ENCODE measurements at places on chromosomes 7 and 10. TPM values are rescaled to one million over a fixed set of nuclear protein-coding genes. Genes with fewer than 3 reads are reported as not detected.

- peak; percentile 37 for DNase-seq
Observed at GRCh38 chr7:106260136-106260561, 24.6 kb downstream of the NAMPT start.

DNA sequence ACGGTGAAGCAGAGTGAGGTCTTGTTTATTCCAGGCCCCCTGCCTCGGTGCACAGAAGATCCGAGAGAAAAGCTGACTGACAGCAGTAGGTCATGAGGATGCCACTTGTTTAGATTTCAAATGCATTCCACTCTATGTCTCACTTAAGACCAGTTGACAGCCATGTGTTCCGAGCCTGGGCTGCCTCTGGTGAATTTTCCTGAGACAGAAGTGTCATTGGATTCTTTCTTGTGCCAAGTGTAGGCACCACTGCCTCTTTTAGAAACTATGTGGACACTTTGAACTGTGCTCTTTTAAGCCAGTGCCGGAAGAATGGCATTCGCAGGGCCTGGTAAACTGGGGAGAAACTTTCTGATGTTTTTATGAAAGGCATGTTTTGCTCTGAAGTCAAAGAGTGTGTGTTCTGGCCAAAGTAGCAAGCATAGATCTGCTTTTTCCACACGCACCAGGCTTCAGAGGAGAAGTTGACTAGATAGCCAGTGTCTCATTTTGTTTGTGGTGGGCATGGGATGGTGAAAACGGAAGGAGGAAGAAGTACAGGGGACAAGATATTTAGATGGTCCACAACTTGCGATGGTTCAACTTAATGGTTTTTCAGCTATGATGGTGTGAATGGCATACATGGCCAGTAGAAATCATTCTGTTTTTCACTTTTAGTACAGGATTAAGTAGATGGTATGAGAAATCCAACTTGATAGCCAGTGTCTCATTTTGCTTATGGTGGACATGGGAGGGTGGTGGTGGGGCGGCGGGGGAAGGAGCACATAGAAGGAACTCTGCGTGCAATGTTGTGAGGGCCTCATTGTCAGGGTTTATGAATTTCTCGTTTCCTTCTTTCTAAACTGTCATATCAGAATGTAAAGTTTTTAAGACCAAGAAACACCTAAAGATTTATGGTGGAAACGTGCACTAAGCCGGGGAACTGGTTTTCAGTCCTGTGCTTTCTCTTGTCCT is 41.5 kb downstream of the CYP17A1 start:
- DNase-seq = peak; percentile 70

CALHM3 gene
- total RNA-seq = not detected

ADAP1 gene
- 1.6 TPM for total RNA-seq

DNA sequence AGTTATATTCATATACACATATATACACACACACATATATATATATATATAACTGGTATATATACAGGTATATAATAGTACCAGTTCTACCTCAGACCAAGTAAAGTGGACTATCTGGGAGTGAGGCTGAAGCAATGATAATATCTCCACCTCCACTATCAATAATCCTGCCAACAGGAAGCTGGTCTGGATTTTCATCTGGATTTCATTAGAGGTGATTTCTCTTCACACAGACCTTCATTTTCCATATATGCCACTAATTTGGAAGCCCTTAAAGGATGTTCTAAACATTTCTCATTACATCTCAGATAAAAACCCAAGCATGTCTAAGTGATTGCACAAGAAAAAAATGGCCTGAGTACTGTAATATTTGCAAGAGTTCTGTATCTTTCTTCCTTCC is 1.7 kb upstream of the SLC35B4 start:
- DNase-seq = no peak

RBP4 gene
- 0.42 TPM for total RNA-seq

NUDT13 gene
- total RNA-seq = 4.6 TPM

- DNase-seq = peak; percentile 41
Observed at GRCh38 chr10:49539320-49539885, 482 bp upstream of the ERCC6 start.

DNA sequence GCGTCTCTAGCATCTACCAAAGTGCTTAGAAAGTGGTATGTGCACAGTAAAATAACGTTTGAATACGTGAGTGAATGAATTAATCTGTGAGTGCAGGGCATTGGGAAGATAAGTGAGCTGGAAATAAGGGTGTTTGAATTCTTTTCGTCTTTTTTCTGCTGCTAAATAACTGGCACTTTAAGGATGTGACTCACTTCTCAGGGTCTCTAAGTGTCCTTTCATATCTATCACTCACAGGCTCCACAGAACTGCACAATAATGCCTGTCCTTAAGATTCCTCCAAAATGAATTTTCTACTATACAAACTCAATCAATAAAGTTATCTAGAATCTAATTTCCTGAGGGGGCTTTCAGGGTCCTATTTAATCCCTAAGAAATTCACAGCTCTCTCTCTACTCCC is 3.2 kb upstream of the DGKB start:
- DNase-seq = no peak

GRCh38 chr7:142942746-142943145 is 3.5 kb downstream of the LLCFC1 start:
- DNase-seq = no peak

DNA sequence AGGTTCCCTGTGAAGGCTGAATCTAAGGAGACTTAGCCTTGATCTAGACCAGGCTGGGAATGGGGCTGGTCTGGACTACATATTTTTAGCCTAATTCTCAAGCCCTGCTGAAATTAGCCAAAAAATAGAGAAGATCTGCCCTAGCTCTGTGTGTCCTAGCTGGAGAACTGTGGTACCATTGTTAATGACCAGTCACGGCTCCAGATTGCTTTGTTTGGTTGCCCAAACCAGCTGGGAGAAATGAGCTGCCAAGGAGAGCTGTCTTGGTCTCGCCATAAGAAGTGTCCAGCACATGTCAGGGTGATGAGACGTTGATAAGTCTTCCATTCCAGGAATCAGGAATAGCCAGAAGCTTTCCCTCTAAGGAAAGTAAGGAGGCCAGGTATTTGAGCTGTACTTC is 20.7 kb downstream of the GBX1 start:
- no peak for DNase-seq

- peak; percentile 17 for DNase-seq
Observed at GRCh38 chr7:35792873-35793489, 7.9 kb upstream of the SEPTIN7 start.

LAMTOR4 gene
- 117 TPM for total RNA-seq

GRCh38 chr7:22732556-22733126 is 5.6 kb downstream of the IL6 start:
- no peak for DNase-seq

- DNase-seq = peak; percentile 53
Observed at GRCh38 chr10:93680412-93681047, 21.9 kb downstream of the FRA10AC1 start.

DNA sequence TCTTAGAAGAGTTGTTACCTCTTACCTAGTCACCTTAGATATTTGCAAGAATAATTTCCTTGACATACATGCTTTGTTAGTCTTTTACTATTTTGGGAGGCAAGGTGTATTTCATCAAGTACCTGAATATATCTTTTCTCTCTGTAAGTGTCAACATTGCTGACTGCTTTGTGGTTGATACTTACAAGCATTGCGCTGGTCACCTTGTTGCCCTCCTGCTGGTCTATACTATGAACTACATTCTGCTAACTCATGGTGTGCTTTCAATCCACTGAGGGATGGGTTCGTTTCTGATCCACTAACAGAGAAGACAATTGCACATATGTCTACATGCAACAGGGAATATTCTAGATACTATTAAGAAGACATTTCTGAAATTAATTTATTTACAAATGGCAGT is 837.8 kb upstream of the COBL start:
- DNase-seq = no peak

DNA sequence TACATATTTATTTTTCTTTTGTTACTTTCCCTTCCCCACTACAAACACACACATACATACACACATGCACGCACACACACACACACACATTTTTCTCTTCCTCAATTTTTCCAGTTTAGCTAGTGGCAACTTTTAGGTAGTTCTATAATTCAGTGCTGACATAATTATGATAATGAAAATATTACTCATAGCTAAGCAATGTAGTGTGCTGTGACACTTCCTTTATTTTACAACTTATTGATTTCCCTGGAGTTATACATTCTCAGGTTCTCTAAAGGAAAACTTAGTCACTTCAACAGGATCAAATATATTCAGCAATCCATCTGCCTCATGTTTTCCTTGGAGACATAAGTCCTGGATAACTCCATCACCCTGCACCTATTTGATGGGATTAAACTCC is 151.6 kb downstream of the CACNA2D1 start:
- DNase-seq = no peak

- peak; percentile 37 for DNase-seq
Observed at GRCh38 chr7:37109843-37110242, 338.8 kb downstream of the ELMO1 start.

BICC1 gene
- total RNA-seq = 10.3 TPM

MRLN gene
- total RNA-seq = 432 TPM

CROT gene
- 38.8 TPM for total RNA-seq

HERPUD2 gene
- total RNA-seq = 24.6 TPM

Measured in myocyte (in vitro differentiated cells).